ENCODE measurements at places on chromosomes 3 and 15. TPM values are rescaled to one million over a fixed set of nuclear protein-coding genes. Genes with fewer than 3 reads are reported as not detected.

GRCh38 chr15:83786336-83786735, 132.4 kb downstream of the ADAMTSL3 start:
- no peak for DNase-seq

GRCh38 chr3:69582044-69582443, 157.2 kb upstream of the MITF start:
- DNase-seq, result no peak

DNA sequence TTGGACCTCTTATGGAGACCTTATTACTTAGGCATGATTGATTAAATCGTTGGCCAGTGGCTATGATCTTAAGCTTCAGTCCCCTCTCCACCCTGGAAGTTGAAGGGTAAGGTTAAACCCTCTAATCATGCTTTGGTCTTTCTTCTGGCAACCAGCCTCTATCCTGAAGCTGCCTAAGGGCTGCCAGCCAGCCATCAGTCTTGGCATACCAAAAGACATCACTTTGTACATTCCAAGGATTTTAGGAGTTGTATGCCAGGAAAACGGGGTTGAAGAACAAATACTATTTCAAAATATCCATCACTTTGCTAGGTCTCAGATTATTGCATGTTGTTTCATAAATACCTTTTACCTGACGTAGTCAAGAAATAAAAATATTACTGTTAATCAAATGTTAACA, 28.9 kb downstream of the UBE2E2 start:
- peak; percentile 35 for DNase-seq

CTXN2 gene
- total RNA-seq, result not detected

CHRM5 gene
- 0.18 TPM for total RNA-seq

Measured in G401 (cell line).